ENCODE measurements at places on chromosomes 13 and 19.

DNA sequence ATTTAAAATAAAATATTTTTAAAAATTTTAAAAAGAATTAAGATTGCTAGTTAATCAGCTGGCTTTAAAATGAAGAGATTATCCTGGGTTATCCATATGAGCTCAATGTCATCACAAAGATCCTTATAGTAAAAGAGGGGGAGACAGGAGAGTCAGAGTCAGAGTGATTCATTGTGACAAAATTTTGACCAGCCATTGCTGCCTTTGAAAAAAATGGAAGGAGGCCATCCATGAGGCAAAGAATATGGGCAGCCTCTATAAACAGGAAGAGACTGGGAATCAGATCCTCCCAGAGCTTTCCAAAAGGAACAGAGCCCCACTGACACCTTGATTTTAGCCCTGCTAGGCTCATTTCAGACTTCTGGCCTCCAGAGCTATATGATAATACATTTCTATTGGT, 9.3 kb upstream of the RUBCNL start:
- no peak for DNase-seq

DNA sequence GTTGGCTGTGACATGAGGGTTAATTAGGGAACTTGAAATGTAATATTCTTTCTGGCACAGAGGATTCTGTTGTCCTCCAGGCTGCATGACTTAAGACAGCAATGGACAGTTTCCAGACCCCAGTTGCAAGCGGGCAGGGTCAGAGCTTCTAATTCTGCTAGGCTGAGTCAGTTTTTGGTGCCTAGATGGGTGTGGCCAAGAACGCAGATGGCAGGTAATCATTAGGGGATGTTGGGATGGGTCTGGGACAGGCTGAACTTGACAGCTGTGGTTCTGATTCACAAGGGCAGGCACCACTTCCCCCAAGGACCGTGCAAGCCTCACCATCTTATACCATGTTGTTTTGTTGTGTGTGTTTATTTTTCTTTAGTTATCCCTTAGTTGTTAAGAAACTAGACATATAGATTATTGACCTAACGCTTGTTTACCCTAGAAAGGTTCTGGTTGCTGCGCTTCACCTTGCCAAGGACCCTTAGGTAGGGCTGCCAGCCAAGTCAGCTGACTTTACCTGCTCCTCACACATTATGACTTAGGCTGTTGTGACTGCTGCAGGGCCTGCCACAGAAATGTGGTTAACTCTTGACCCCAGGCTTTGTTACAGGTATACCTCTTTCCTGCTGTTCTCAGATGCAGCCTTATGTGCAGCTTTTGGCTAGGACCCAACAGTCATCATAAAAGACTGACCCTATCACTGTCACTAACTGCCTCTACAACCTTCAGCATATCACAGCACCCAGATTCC, 117.7 kb upstream of the KLF12 start:
- DNase-seq, result no peak

- no peak for DNase-seq
These were observed 34.0 kb downstream of the CERS4 start for GRCh38 chr19:8243146-8243545.

DNA sequence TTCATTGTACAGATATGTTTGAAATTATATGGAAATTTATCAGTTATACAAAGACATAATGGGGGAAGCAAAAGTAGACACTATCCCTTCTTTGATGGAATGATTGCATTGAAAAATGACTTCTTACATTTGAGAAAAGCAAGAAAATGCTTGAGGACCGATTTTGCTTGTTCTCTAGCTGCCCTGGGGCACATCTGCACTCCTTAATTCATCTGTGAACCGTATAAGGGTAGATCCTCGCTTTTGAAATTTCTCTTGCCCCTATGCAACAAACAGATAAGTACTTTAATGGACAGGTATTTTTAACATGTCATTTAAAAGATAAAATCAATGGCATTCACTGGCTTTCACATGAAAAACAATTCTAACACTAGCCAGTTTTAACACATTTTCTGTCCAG, 13.5 kb upstream of the MLNR start:
- no peak for DNase-seq

GRCh38 chr13:70297189-70297616, 189.0 kb upstream of the KLHL1 start:
- DNase-seq, result no peak

- no peak for DNase-seq
These were observed 1551.8 kb downstream of the SLITRK1 start for GRCh38 chr13:82330499-82330898.

DNA sequence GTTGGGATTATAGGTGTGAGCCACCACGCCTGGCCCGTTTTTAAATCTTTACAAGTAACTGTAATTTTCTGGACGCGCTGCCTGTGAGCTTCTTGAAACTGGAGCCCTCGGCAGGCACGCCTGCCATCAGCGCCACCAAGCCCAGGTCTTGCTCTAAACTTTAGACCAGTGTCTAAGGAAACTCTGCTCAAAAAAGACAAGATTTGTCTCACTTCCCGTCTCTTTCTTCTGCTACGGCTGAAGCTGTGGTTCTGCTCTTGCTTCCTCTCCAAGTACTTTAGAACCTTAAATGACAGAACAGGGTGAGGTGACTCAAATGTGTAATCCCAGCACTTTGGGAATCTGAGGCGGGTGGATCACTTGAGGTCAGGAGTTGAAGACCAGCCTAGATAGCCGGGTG, 24.9 kb downstream of the RCN3 start:
- DNase-seq, result no peak

GRCh38 chr19:38974624-38975213, 823 bp downstream of the FBXO17 start:
- DNase-seq, result no peak

GRCh38 chr19:3186160-3186688, 494 bp downstream of the NCLN start:
- no peak for DNase-seq

DNA sequence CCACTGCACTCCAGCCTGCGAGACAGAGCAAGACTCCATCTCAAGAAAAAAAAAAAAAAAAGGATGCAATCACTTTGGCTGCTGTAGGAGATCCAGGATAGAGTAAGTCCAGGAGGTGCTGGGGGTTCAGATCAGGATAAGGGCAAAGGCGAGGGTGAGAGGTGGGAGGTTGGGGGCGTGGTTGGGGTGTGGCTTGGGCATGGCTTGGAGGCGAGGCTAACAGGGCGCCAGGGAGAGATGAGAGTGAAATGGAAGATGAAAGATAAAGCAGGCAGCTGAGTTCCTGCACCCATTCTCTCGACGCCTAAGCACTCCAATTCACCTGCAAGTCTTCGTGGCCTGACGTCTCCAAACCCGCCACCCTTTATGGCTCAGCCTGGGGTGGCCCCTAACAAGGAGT, 25.0 kb upstream of the ZNRF4 start:
- DNase-seq, result no peak

DNA sequence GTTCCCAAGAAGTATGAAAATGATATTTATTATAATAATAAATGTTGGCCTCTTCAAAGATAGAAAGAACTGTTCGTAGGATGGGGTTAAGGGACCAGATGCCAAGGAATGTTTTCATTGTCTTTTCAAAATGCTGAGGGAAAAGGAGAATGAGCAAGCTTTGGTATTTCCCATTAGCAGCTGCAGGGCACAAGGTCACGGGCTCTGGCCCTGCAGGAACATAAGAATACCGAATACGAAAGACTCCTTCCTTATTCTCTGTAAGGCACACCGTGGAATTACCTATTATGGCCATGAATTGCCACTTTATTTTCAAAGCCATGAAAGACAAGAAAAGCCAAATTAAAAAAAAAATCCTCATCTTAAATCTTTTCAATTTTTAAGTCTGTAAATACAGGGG, 49.6 kb upstream of the OLFM4 start:
- DNase-seq, result no peak

GRCh38 chr13:19674898-19675297, 41.4 kb downstream of the MPHOSPH8 start:
- DNase-seq, result no peak

GRCh38 chr13:80840316-80840976, 499.5 kb upstream of the SPRY2 start:
- no peak for DNase-seq

All from stimulated activated CD4-positive, alpha-beta T cell treated with anti-CD3 and anti-CD28 coated beads, Interleukin-4, amount 100 ng/mL, for 48 hours (primary cell).